ENCODE measurements at places on chromosomes 11 and 22.

DNA sequence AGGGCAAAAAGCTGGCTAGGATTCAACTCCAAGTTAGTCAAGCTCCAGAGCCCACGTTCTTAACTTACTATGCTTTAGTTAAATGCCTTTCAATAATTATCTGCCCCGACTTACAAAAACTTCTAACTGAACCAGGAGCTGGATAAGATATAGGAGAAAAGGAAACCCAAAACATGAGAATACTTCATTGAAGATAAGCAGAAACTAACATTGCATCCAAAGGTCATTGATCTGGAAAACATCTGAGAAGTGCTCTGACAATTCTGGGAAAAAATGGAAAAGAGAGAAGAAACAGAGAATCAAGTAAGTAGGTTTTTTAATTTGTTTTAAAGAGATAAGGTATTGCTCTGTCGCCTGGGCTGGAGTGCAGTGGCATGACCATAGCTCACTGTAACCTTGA, 27.2 kb downstream of the ACAT1 start:
- no peak for ATAC-seq

DNA sequence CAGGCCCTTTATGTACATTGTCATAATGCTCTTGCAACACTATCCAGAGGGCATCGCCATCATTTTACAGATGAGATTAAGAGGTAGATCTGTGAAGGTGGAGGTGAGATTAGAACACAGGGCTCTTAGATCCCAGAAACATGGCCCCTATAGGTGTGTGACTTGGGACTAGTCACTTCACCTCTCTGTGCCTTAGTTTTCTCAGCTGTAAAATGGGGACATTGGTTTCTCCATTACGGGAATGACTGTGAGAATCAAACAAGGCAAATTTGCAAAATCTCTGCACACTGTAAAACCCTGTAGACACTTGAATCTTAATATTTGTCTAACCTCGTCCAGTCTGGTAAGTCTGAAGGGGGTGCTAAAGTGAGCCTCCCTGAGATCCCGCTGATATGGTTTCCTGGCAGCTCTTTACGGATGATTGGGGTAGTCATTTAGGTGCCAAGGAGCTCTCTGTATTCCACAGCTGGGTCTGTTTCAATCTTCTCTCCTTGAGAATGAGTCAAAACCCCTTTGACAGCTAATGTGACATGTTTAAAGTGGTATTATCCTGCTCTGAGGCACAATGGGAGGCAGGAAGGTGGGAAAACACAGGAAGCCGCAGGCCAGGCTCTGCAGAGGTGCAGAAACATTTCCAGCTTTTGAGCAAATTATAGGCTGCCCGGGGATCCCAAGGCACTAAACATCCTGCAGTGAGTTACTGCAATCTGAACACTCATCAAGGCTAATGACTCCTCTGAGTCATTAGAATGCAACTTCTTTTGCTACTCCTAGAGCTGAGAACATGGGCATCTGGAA, 140.8 kb downstream of the CCDC81 start:
- ATAC-seq = peak; percentile 84

- ATAC-seq = 0 out of 3 replicates have a peak, but pooled peaks have one; percentile 42
These were observed 105.0 kb downstream of the FAT3 start for GRCh38 chr11:92329646-92330045.

DNA sequence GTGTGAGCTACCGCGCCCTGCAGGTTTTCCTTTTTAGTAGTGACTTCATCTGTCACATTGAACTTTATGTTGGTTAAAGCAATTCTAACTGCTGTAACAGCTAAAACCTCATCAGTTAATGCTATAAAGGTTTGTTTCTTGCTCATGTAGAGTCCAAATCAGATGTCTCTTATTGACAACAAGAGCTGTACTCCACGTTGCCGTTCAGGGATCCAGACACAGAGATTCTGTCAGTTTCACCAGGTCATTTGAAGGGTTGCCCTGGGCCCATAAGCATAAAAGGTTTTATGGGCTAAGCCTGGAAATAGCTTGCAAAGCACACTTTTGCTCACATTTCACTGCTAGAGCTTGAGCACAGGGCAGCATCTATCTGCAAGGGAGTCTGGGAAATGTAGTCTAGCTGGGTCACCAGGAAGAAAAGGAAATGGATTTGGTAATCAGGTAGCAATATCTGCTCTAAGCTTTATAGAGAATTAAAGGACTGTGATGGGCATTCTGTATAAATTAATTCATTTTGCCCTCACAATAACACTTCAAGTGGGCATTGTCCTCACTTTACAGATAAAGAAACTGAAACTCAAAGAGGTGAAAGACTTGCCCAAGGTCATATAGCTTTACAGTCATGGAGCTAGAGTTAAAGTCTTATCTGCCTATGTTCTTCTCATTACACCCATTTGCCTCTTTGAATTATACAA, 25.2 kb upstream of the PTPRJ start:
- 0 out of 3 replicates have a peak, but pooled peaks have one; percentile 37 for ATAC-seq

- no peak for ATAC-seq
These were observed 697.9 kb downstream of the BRD1 start for GRCh38 chr22:49129736-49130135.

- ATAC-seq = no peak
These were observed 56.6 kb upstream of the SCUBE2 start for GRCh38 chr11:9148035-9148434.

DNA sequence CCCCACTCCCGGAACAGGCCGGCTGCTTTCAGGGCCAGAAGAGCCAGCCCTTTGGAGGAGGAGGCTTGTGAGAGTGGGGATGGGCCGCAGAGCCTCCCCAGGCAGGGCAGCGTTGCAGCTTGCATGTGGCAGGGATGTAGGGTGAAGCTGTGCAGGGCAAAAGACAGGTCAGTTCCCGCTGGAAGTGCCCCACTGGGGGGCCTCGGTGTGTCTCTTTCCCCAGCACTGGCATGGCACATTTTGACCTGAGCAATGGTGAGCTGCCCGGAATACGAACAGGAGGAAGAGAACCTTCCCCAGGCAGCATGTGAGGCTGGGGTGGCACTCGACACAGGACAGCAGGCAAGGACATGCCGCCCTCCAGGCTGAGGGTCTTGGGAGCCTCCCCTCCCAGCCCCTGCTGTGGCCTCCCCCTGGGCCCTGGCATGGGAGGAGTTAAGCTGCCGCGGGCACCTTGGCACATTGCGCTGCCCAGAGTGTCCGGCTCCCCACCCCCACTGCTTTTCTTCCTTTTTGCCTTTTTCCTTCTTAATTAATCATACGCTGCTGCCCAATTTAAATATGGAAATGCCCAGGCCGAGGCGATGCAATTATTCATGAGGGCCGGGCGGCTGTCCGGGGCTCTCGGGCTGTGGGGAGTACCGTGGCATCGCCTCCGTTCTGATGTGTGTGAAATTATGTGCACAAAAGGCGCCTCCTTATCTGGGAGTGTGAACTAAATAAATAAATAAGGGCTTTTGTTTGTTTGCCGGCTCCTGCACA, 76.0 kb upstream of the WNT7B start:
- peak; percentile 24 for ATAC-seq

- ATAC-seq = no peak
These were observed 48.7 kb downstream of the IGLL5 start for GRCh38 chr22:22936180-22936914.

GRCh38 chr11:19243613-19244012, 2.9 kb upstream of the E2F8 start:
- no peak for ATAC-seq

GRCh38 chr11:76323804-76324203, 57.1 kb downstream of the THAP12 start:
- ATAC-seq = no peak

All from SK-N-SH treated with all-trans-retinoic acid at 6 μM for 48 hours (cell line).